Fibroblast of upper back skin (primary cell): ENCODE measurements at places on chromosomes 6 and 20.

GRCh38 chr20:47926731-47927130 lies 141.4 kb upstream of the SULF2 start:
- no peak for DNase-seq

- DNase-seq = no peak
Observed at GRCh38 chr6:138560130-138560860, 61.0 kb upstream of the NHSL1 start.

DNA sequence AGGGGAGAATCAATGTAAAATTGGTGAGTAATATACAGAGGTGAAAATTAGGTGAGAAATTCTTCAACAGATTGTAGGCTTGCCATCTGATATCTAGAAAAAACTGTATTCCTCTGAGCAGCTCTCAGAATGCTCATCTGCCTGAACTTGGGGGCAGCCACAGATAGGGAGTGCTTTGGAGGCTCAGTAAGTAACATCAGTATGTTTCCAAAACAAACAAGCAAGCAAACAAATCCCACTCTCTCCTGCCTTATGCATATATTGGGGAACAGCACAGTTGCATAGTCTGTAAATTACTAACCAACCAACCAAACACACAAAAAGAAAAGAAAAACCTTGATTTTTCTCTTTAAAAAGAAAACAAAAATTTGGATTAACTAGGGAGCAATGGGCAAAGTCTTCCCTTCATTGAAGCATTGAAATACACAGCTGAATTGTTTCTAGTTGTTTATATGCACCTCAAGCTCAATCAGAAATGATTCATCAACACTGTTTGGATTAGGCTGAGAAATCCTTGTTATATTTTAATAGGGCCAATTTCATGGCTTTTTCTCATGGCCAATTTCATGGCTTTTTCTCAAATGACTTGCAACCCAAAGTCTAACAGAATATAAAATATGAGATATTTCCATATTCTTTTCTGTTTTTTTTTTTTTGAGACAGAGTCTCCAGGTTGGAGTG lies 50.1 kb upstream of the DEK start:
- no peak for DNase-seq

- DNase-seq = no peak
Observed at GRCh38 chr6:17233531-17233930, 47.6 kb upstream of the RBM24 start.

GRCh38 chr6:148392671-148393070 lies 50.0 kb downstream of the SASH1 start:
- DNase-seq = no peak

GRCh38 chr6:50840811-50841192 lies 22.1 kb downstream of the TFAP2B start:
- no peak for DNase-seq

DNA sequence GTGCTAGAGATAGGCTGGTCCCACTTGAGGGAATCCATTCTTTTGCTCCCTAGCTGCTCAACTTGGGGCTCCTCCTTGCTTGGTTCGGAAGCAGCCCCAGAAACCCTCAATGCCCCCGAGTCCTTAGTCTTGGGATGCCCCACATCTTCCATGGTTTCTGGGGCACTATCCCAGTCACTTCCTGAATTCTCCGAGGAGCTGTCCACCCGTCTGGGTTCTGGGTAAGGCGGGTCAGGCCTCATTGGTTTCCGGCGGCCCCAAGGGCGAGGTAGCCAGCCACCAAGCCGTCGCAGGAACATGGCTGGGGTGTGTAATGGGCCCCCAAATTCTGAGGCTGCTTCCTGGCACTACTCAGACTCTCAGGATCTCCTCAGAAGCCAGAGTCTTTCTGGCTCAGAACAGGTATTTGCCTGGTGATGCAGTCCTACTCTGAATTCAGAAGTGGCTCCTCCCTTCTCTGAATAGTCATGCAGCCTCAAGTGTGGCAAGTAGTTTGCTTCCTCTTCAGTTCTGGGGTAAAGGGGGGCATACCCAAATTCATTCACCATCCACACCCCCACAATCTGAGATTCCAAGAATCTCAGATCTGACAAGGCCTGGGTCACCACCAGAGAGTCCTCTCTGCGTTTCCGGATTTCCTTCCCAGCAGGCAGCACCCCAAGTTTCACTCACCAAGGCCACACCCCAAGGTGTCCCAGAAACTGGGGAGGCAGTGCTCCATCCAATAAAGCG lies 763 bp downstream of the C6orf47 start:
- DNase-seq = no peak
